KBM-7 (cell line): ENCODE measurements at places on chromosomes 12 and 14.

GRCh38 chr14:22334275-22334577 is 254.8 kb downstream of the DAD1 start:
- DNase-seq: no peak

GRCh38 chr12:7162691-7163114 is 26.8 kb upstream of the PEX5 start:
- DNase-seq: peak; percentile 41

DNA sequence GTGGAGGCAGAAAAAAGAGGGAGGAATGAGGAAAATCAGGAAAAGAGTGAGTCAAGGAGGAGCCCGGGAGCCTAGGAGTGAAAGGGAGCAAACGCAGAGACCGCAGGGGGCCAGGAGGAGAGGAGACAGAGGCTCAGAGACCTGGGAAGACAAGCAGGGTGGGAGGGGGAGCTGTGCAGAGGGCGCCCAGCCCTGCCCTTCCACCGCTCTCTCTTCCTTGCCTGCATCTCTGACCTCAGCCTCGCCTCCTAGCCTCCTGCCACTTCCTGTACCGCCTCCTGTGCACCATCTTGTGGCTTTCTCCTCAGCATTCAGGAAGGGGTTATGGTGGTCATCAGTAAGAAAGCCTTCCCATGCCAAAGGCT is 1.3 kb downstream of the CLSTN3 start:
- DNase-seq: peak; percentile 80

DNA sequence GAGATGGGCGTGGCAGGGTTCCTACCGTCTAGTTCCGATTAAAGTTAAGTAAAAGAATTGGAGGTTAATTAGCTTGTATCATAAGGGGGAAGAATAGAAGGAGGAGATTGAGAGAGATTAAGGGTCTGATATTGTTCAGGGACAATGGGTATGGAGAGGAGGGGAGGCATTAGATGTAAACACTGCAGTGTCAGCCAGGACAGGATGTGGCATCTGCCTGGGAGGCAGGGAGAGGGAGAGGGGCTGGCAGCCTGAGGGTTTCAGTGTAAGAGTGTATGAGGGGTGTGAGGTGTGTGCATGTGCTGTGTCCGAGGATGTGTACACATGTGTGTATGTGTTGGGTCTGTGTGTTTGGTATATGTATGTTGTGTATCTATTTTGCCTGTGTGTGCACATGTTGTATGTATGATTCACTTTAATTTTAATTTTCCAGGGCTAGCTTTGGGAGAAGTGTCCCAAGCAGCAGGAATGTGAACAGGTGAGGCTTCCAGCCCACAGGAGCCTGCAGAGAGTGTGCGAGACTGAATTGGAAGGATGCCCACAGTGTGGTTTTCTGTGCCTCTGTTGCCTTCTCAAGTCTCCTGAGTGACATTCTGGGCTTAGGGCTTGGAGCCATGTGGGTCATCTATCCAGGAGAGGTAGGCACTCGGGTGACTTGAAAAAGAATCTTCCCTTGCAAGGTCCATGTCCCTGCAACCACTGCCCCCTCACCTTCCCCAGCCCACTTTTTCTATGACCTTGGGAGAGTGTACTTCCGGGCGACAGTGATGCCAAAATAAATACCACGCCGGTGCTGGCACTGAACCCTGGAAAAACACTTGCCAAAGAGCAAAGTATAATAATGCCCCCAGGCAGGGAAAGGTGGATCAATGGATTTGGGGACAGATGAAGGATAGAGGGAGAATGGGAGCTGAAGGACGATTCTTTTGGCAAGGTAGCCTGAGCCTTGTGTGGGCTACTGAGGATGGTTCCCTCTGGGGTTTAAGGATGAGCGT is 36.8 kb upstream of the DCD start:
- no peak for DNase-seq

DNA sequence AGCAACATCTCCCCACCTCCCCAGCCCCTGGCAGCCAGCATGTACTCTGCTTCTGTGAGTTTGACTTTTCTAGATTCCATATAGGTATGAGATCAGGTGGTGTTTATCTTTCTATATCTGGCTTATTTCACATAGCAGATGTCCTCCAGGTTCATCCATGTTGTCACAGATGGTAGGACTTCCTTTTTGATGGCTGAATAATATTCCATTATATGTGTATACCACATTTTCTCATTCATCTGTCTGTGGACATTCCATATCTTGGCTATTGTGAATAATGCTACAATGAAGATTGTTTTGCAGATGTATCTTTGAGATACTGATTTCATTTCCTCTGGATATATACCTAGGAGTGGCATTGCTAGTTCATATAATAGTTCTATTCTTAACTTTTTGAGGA is 18.4 kb downstream of the ALKBH2 start:
- DNase-seq: no peak

GRCh38 chr12:74941670-74942069 is 268.0 kb downstream of the KCNC2 start:
- no peak for DNase-seq
